Ovary (tissue), 10 donors: ENCODE measurements at places on chromosomes 3 and 15. TPM values are rescaled to one million over a fixed set of nuclear protein-coding genes. Genes with fewer than 3 reads are reported as not detected.

Gene SETMAR
- total RNA-seq, result 27.4 TPM

Gene PLA2G4B
- total RNA-seq, result 17.5 TPM

GRCh38 chr3:72907731-72908620 is 20.1 kb downstream of the GXYLT2 start:
- peak; percentile 38 for DNase-seq

Gene ALDH1L1
- 51.5 TPM for total RNA-seq

- DNase-seq, result no peak
Measured at GRCh38 chr15:40894681-40895448, 615 bp downstream of the VPS18 start.

DNA sequence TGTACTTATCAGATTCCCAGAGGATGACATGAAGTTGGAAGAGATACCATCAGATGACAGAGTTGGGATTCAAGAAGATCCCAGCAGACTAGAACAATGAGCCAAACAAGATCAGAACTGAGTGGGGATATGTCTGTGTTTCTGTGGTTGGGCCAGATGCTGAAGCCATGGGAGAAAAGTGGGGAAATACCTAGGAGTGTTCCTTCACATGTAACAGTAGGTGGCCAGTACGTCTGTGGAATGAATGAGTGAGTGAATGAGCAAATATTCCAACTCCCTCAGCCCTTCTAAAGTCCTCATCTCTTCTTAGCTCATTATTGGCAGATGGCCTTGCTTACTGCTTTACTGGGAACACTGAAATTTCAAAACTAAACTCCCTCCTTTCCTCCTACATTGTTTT is 32.2 kb upstream of the GREM1 start:
- DNase-seq, result no peak

Gene IGSF11
- 21.4 TPM for total RNA-seq

DNA sequence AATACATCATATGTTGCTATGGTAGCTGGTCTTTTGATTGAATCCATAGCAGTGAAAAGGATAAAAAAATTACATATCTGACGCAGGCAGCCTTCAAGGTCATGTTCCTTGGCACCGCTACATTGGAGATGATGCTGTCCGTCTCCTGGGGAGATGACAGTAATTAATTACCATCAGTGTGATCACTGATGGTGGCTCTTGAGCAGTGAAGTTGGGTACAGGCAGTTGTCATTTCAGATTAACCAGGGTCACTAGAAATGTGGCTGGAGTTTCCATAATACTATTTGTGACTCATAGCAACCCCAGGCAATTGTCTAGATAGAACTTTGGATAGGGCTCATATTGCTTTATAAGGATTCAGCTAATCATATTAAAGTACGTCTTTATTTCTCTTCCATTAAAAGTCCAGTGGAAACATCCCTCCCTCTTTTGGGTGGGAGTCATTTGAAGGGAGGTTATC is 136.3 kb downstream of the THSD4 start:
- no peak for DNase-seq

DNA sequence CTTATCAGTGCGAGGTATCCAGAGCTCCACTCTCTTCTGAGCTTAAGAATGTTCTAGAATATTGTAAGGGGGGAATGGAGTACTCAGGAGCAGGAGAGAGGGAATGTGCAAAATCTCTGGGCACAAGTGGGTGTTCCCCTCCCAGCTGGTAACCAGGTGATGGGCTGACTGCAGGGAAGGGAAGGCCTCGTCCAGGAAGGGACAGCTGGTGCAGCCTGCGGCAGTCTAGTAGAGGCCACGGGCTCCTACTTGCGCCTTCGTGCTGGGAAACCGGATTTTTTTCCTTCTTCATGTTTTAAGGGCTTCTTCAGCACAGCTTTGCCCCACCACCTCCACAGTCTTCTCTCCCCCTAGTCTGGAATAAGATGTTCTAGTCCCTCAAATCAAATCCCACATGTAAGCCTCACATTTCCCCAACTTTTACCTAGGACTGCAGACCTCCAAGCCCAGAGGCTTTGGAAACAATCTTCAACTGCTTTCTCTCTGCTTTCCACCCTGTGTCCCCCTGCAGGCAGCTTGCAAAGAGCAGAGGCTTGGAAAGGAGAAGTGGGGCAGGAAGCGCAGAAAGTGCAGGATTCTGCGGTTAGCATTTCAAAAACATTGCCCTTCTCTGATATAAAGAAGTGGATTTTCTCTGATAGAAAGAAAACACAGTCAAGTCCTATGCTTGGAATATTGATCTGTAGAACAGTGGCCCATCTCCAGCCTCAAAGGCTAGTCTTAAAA is 11.9 kb upstream of the CGNL1 start:
- DNase-seq, result no peak

GRCh38 chr15:40345867-40346578 is 4.8 kb upstream of the PHGR1 start:
- DNase-seq, result no peak

Gene NR2F2
- 343 TPM for total RNA-seq

DNA sequence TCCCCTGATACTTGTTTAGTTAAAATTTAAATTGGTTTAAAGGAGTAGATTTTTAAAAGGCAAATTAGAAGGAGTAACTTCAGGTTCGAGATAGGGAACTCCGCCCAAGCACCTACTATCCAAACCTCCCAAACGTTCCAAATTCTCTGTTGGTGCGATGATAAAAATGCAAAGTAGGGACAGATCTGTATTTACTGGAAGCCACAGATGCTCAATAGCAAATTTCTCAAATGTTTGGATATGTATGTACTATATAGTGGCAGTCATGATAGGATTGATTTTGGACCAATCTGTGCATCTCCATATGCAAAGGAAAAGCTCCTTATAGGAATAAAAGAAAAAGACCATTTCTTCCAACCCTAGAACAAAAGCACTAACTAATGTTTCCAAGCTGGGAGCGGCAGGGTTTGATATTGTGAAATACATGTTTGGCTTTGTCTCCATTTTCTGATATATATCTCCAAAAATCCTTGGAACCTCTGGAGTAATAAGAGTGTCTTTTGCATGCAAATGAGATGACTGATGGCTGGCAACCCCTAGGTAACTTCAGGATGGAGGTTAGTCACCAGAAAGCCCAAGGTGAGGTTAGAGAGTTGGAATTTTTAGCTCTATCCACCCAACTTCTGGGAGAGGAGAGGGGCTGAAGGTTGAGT is 15.6 kb downstream of the RTP2 start:
- no peak for DNase-seq

DNA sequence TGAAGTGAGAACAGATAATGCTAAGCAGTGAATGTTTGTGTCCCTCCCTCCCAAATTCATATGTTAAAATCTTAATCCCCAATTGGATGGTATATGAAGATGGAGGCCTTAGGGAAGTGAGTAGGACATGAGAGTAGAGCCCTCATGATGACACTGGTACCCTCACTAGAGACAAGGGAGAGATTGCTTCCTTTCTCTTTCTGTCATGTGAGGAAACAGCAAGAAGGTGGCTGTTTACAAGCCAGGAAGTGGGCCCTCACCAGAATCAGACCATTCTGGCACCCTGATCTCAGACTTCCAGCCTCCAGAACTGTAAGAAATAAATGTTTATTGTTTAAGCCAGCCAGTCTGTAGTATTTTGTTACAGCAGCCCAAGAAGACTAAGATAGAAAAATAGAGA is 209.5 kb downstream of the SATB1 start:
- no peak for DNase-seq

Gene SPINT1
- 131 TPM for total RNA-seq

GRCh38 chr3:69490235-69490634 is 104.3 kb upstream of the FRMD4B start:
- DNase-seq, result no peak

Gene CHCHD4
- 14.5 TPM for total RNA-seq

DNA sequence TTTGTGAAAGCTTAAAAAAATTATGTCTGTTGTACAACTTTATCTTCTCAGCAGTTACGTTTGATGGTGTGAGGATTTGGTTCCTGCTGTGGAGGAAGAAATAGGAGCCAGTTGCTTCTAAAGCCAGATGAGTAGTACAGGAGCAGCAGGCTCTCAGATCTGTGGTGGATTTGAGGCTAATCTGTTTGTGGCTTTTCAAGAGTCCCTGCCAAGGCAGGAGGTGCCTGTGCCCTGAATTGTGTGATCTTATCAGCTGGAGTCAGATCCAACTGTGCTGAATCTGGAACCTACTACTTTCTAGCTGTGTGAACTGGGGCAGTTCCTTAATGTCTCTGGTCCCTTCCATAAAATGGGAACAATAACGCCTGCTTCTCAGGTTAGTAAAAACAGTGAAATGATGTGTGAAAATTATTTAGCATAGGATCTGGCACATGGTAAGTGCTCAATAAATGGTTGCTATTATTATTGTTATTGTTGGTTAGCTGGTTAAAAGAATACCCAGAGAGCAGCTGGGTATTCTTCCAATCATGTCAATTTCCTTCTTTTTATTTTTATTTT is 7.7 kb downstream of the CLDN11 start:
- no peak for DNase-seq

Gene SPATA12
- total RNA-seq, result 0.10 TPM

GRCh38 chr3:195204360-195205163 is 66.4 kb downstream of the XXYLT1 start:
- no peak for DNase-seq

- DNase-seq, result no peak
Measured at GRCh38 chr3:146542179-146542578, 2.2 kb downstream of the PLSCR1 start.

DNA sequence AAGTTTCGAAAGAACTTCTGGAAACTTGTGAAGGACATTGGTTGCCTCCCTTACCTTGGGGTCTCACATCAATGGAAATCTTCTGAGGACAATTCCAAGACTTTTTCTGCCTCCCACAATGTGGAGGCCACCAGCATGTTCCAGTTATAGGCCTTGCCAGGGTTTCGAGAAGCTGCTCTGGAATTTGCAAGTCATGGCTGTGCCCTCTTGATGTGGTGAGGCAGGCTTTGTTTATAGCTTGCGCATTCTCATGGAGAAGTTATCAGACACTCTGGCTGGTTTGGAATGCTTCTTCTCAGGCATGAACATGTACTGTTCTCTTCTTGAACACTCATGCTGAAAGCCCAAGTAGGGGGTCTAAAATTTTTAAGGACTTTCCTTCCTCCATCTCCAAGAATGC is 4.1 kb downstream of the CXCR6 start:
- no peak for DNase-seq

DNA sequence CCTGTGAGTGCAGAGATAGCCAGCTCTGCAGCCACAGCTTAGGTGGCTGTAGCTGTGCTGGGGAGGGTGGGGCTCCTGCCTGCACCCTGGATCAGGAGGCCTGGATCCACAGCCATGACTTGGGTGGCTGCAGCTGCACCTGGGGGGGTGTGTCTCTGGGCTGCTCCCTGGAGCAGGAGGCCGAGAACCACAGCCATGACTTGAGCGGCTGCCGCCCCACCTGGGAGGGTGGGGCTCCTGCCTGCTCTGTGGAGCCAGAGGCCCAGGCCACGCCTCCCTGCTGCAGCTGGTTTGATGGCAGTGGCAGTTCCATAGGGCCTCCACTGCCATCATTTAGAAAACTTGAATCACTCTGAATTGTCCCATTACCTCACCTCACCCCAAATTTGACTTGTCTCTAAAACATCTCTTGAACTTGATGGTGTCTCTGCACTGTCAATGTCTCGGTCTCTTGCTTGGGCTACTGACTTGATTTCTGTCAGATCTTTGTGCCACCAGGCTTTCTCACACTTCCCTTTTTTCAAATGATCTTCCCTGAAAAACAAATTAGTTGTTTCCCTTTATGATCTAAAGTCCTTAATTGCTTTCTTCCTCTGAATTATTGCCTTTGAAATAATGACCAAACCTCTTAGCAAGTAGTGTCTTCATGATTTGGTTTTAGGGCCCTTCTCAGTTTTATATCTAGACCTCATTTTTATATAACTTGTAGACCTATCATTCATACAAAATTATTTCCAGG is 313.2 kb upstream of the MME start:
- no peak for DNase-seq

GRCh38 chr3:16480861-16481545 is 32.5 kb downstream of the RFTN1 start:
- no peak for DNase-seq

DNA sequence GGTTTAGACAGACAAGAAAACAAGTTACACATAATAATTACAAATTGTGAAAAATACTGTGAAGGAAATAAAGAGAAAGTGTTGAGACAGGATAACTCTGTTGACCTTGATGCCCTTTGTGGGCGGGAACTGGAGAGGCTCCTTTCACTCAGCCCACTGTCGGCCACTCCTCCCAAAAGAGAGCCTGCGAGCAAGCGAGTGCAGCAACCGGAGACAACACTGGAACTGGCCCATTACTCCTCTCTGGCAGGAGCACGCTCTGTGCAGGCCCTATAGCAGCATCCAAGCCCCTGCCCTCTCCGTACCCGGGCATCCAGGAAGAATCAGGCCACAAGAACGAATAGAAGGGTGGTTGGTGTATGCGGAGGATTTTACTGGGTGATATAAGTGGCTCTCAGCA is 16.2 kb upstream of the DUT start:
- DNase-seq, result no peak

Gene SEMA7A
- 3.2 TPM for total RNA-seq

DNA sequence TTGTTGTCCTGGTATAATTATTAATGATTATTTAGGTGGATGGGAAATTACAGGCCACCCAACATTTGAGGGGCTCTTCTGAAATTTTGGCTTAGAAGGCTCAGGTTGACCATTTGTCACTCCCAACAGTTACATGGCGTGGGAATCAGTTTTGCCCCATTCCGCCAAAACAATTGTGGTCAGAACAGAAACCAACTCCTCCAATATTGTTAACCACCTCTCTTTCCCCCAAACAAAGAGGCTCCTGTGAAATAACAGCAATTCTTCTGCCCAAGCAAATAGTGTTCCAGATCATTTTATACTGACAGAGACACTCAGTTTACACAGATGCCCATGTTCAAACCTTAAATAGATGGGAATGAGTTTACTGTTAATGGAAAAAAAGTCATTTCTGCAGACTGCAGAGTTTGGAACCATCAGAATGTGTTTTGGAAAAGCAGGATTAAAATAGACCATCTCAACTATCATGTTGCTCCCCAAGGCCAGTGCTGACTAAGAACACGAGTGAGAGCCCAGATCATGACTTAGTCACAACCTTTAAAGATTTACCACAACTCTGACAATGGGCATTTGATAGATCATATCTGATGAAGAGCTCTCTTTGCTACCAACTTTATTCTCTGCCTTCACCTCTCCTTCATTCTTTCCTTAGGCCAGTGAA is 102.1 kb downstream of the DUT start:
- no peak for DNase-seq

Gene ZFYVE19
- total RNA-seq, result 17.1 TPM

- DNase-seq, result no peak
Measured at GRCh38 chr15:64858021-64858575, 16.4 kb downstream of the PLEKHO2 start.

Gene PPM1L
- total RNA-seq, result 11.7 TPM

DNA sequence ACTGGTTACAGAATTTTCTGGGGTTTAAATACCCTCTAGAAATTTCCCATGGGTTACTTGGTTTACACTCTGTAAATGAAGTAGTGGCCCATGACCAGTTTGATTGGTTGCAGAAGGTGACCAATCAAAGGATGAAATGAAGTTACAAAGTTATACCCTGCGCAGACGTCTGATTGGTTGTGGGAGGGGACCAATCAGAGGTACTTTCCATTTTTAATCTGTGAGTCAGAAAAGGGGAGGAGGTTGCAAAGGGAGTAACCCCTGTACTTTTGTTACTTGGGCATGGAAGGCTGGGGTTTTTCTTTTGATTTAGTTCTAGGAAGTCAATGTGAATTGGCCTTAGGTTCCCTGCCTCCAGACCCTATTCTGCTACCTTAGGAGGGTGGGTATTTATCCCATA is 18.7 kb upstream of the APH1B start:
- DNase-seq, result no peak

Gene CFAP100
- 2.8 TPM for total RNA-seq

Gene FSTL1
- 112 TPM for total RNA-seq

- DNase-seq, result no peak
Measured at GRCh38 chr15:77075528-77075927, 4.6 kb upstream of the TSPAN3 start.

- no peak for DNase-seq
Measured at GRCh38 chr3:154889227-154889634, 190.9 kb upstream of the MME start.

Gene LMOD3
- total RNA-seq, result not detected
